ENCODE measurements at places on chromosomes 13 and 19.

DNA sequence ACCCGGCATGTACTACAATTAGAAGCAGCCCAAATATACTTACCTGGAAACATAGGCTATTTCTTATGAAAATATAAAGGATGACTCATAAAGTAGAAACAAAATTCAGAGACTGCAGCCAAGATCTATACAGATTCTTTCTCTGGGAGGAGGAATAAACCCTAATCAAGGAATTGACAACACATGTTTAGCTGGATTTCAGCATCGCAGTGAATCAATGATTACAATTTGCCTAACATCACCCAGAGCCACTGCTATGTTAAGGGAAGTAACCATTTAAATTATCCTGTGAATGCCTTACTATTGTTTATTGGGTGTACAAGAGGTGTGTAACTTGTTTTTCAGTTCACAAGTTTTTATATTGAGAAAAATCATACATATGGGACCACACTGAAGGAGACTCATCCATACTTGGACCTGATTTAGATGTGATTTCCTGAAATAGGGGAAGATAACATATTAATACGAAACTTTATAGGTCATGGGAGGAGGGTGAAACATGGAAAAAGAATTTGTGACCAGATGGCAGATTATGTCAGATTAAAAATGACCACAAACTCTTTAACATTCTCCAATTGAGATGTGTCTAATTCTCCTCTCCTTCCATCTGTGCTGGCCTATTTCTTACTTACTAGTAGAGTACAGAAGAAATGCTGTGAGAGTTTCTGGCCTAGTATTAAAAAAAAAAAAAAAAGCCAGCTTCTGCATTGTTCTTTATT, 1168.4 kb downstream of the SLITRK1 start:
- no peak for DNase-seq

GRCh38 chr19:44072543-44073401, 813 bp downstream of the ZNF284 start:
- DNase-seq = no peak

DNA sequence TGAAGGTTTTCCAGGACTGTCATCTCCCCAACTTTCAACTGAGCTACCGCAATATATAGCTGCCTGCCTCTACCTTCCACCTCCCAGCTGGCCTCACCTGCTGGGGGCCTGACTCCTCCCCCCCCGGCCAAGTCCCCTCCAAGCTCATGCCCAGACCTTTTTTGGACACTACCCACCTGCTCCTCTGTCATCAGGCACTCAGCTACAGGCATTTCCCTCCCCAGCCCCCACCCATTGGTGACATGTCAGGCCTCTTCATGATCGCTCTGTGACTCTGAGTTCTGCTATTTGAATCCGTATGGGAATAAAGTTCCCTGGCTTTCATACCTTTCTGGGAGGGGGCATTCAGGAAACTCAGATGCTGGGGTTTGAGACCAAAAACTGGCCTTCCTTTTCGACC, 1.8 kb downstream of the PRKACA start:
- no peak for DNase-seq

GRCh38 chr19:54128796-54129616, 8.6 kb upstream of the CNOT3 start:
- DNase-seq = no peak

GRCh38 chr19:1567116-1567847, 843 bp downstream of the MEX3D start:
- no peak for DNase-seq

GRCh38 chr19:29287061-29287460, 74.1 kb upstream of the UQCRFS1 start:
- DNase-seq = no peak
